ENCODE measurements at places on chromosomes 4 and X.
A peak's percentile ranks its signal among the peaks of the same experiment; 100 is the strongest.

GRCh38 chrX:17456526-17456925, 81.5 kb downstream of the NHS start:
- no peak for DNase-seq

DNA sequence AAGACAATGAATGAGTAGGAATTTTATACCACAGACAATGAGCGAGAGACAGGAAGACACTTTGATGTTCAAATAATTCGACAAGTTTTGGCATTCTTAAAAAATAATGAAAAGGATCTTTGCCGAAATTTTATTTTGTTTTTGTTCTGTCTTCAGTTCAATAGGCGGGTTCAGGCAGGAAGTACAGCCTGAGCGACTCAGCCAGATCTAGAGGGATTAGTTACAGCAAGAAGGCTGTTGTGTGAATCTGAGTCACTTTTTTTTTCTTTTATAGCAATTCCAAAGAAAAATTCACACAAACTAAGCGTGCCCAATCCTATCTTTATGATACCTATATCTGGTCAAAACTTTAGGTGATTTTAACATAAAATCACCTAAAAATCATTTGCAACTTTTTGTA, 505.4 kb upstream of the FAM241A start:
- no peak for DNase-seq

- no peak for DNase-seq
These were observed 199.9 kb upstream of the NEIL3 start for GRCh38 chr4:177109769-177110168.

- DNase-seq, result no peak
These were observed 348.7 kb downstream of the MAPK10 start for GRCh38 chr4:86011117-86011516.

- no peak for DNase-seq
These were observed 130.8 kb upstream of the ACSL4 start for GRCh38 chrX:109863811-109864210.

- no peak for DNase-seq
These were observed 53.4 kb downstream of the LDB2 start for GRCh38 chr4:16844816-16845586.

GRCh38 chrX:58025979-58026378, 115.7 kb upstream of the ZXDA start:
- peak; percentile 0 for DNase-seq

DNA sequence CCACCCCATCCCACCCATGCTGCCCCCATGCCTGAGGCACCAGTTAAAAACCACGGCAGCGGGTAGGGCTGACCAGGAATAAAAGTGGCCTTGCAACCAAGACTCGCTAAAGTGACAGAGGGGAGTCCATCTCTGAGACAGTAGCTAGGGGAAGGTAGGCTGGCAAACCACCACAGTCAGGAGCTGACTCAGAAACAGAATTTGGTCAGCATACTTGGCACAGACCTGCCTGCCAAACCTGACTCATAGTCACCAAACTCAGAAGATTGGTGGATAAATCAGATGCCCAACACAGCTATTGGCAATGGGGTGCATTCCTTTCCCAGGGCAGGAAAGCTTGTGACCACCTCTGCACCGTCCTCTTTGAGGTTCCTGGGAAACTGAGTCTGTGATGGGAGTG, 193.8 kb downstream of the BCOR start:
- DNase-seq, result no peak

DNA sequence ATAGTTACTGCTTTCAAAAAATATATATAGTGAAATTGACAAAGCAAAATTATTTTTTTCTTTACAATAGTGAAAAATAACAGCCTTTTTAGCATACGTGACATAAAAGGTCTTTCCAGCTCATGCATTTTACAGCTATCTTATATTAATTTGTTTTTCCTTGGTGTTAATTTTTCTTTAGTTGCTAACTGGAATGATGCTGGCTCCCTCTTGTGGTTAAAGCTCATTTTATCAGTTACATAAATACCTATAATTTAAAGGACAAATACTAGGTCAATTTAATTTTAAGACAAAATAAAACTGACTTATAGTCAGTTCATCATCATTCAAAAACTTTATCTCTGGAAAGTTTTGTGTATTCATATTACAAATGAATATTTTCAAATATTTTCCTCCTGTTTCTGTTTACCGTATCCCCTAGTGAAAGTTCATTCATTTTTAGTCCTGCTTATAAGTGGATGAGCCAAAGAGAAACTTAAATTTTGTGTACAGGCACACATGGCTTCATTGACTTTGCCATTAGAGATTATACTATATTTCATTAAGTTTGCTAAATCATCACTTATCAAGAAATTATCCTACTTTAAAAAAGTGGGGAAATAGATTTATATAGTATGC, 9.9 kb upstream of the ANAPC4 start:
- DNase-seq, result no peak

GRCh38 chr4:9994246-9994847, 26.9 kb downstream of the SLC2A9 start:
- no peak for DNase-seq

DNA sequence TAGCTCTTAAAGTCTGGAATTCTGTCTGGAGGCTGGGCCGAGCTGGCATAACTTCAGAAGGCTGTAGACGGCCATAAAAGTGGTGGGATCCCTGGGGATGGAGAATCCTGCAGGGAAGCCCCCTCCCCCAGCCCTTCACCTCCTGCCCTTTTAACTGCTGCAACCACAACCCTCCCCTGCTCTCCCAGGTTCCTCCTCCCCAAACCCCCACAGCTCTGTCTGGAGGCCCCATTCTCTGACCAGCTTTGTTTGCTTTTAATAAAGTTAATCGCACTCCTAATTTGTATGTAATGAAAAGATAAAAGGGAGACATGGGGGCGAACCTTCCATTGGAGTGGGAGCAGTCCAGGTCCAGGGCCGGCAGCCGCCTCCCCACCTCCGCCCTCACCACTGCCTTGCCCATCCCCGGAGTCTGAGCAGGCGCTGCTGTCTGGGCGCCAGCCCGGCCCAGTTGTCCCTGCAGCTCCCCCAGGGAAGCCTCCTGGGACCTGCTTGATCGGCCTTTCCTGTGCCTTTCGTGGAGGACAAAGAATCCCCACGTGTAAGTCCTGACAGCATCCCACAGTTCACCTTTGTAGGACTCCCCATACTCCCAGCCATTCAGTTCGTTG, 84.3 kb downstream of the PJA1 start:
- DNase-seq, result no peak

- DNase-seq, result no peak
These were observed 105.0 kb upstream of the PAQR3 start for GRCh38 chr4:79044141-79044659.

DNA sequence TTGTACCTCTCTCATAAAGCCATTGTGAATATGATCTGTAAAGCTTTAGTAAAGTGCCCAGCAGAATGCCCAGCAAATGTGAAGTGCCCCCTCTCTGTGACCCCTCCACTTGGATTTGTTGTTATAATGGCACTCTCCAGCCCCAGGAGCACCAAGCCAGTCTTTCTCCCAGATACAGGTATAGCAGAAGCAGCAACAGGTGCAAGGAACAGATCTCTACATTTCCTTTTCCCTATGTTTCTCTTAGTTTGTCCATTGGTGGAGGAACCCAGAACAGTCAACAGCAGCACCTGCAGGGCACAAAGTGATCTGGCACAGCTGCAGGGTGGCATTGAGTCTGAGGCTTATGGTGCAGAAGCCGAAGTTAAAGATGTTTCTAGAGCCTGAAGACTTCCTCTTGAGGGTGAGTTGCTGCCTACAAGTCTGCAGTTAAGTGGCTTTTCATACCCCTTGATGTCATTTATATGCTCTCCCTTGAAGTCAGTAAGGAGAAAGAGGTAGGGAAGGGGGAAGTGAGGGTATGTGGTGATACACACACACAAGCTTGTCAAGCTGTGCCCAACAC, 16.1 kb upstream of the CXCL3 start:
- DNase-seq, result no peak

DNA sequence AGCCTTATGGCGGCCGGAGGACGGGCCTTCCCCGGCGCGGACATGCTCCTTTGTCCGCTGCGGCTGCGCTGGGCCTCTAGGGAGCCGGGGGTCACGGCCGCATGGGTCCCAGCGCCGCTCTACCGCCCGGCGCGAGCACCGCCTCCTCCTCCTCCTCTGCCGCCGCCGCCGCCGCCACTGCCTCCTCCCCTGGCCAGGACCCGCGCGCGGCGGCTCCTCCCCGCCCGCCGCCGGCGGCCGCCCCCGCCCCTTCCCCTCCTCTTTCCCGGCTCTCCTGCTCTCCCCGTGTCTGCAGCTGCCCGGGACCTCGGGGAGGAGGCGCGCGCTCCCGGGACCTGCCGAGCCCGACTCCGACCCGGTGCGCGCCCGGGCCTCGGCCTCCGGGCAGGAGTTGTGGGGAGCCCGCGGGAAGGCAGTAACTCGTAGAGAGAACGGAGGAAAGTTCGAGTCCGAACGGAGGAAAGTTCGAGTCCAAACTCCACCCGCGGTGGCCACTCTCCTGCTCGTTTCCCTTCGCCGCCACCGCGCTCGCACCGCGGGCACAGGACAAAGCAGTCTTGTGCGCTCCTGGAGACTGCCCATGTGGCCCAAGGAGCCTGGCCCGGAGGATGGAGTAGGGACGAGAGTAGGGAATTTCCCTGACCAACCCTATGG, at the start of gene ADGRA3:
Gene ADGRA3, minus strand, starts transcription at position 179 of the 654 bp plus-strand sequence. CDS start 282 bp downstream, outside the sequence.
- DNase-seq, result peak; percentile 0

- no peak for DNase-seq
These were observed 405.3 kb upstream of the FAT1 start for GRCh38 chr4:187128976-187129375.

DNA sequence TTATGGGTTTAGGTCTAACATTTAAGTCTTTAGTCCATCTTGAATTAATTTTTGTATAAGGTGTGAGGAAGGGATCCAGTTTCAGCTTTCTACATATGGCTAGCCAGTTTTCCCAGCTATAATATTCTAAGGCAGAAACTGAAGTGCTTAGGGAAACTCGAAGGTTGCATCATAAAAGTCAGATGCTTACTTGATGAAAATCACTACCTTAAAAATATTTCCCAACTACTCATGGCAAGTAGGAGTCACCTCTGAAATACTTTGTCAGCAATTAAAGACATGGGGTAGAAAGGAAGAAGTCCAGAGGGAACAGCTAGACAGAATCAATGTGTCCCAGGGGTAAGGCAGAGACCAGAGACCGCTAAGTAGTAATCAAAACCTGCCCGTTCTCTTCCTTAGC, 6.3 kb upstream of the AP1S2 start:
- no peak for DNase-seq

DNA sequence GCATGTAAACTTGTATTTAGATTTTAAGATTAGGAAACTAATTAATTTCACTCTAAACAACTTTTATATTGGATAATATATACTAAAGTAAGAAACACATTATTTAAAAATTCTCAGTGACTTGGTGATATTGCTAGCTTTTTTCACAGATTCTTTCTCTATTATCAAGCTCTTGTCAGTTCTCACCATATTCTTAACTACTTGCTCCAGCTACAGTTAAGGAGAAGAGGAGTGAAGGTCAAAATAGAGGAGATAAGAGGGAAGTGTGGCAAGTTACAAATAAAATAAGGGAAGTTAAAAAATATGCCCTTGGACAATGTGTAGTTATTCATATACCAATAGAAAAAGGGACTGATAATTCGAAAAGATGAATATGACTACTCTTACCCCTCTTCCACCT, 34.7 kb upstream of the NAF1 start:
- DNase-seq, result no peak

- DNase-seq, result peak; percentile 5
These were observed 568 bp downstream of the FHDC1 start for GRCh38 chr4:152936446-152937335.

DNA sequence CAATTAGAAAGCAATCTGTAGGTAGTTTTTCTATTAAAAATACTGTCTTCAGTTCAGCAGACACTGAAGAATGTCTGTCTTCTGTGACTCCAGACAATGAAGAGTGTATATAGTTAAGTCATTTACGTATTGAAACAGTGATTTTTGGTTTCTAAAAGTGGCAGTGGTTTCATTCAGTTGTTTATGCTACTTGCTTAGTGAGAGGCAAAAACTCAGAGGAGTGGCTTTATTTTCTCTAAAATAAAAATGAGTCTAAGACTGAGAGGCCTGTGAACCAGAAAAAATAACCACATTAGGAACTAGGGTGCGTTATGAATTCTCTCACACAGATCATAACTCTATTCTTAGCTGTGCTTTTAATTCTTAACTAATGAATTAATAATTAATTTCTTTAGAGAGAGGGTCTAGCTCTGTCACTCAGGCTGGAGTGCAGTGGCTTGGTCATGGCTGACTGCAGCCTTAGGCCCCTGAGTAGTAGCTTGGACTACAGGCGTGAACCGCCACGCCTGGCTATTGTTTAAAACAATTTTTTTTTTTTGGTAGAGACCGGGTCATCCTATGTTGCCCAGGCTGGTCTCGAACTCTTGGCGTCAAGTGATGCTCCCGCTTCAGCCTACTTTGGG, 31.4 kb downstream of the FREM3 start:
- no peak for DNase-seq

- no peak for DNase-seq
These were observed 459.7 kb downstream of the IL15 start for GRCh38 chr4:142095886-142096605.

GRCh38 chrX:14920196-14920595, 47.0 kb downstream of the MOSPD2 start:
- no peak for DNase-seq

DNA sequence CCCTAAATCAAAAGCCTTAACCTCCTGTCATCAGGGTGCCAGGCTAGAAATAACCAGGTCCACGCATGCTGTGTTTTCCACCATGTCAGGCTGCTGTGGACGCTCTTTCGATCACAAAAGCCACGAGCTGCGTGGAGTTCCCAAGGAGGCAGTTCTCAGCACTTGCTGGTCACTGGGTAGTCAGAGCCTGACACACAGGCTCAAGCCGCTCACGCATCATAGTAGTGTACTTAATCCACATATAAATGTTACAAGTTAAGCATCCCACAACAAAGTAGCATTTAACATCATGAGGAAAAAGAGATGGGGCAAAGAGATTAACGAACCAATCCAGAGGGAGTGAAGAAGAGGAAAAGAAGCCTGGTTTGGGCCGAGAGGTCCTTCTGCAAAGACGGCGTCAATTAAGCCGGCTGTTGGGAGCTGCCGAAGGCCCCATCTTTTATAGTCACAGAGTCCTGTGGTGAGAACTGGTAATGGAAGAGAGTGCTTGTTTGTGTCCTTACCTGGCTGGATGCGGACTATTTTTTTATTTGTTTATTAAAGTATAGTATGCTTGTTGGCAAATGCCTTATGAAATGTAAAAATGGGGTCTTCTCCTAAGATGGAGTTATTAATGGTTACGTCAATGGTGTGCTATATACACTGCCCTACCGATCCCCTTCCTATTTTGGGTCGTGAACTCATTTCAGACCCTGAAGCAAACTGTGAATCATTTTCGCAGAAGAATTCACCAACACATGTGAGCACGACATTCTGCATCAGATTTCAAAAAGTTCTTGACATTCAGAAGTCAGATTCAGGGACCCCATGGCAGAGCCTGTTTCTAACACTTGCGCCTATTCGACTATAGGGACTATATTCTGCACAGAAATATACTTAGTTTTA, 675 bp downstream of the PRIMPOL start:
- DNase-seq, result no peak

- no peak for DNase-seq
These were observed 23.4 kb downstream of the PRDM8 start for GRCh38 chr4:80220711-80221110.

GRCh38 chr4:27428661-27429060, 568.0 kb downstream of the STIM2 start:
- DNase-seq, result no peak

Data from stimulated activated CD4-positive, alpha-beta T cell treated with anti-CD3 and anti-CD28 coated beads, Interleukin-1b, Interleukin-23, amount 100 ng/mL, for 24 hours (primary cell).